ENCODE measurements at places on chromosomes 3 and 15.
A peak's percentile ranks its signal among the peaks of the same experiment; 100 is the strongest.

DNA sequence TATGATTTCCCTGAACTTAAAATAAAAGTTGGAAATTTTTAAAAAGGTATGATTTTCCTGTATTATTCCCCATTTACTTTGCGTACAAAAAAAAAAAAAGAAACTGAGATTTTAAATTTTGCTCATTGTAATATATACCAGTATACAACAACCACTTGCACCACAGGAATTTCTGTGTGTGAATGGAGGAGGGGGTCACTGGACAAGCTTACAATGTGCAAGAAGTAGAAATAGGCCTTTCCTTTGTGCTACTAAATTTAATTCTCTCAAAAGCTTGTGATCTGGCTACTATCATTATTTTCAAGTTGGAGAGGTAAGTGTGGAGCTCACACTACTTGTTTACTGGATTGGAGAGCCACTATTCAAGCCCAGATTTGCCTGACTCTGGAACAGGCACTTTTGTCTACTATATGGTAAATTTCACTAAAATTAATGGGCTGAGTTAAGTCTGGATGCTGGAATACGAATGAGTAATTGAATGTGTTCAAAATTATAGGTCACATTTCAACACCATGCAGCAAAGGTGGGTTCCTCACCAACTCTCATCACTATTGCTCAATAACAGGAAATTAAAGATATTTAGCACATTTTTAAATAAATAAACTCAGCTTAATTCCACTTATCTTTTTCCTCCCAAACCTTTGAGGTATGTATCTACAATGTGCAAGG lies 148.0 kb upstream of the MBNL1 start:
- DNase-seq: no peak

- no peak for DNase-seq
Observed at GRCh38 chr3:172885704-172886103, 135.2 kb downstream of the ECT2 start.

- DNase-seq: no peak
Observed at GRCh38 chr3:12938258-12938711, 96.9 kb upstream of the RPL32 start.

GRCh38 chr3:156443079-156443478 lies 111.8 kb downstream of the SSR3 start:
- DNase-seq: no peak

- no peak for DNase-seq
Observed at GRCh38 chr3:141073580-141073979, 22.4 kb downstream of the SPSB4 start.

- DNase-seq: no peak
Observed at GRCh38 chr15:66864871-66865281, 162.8 kb downstream of the SMAD6 start.

GRCh38 chr15:74406992-74407705 lies 26.6 kb downstream of the SEMA7A start:
- DNase-seq: no peak

DNA sequence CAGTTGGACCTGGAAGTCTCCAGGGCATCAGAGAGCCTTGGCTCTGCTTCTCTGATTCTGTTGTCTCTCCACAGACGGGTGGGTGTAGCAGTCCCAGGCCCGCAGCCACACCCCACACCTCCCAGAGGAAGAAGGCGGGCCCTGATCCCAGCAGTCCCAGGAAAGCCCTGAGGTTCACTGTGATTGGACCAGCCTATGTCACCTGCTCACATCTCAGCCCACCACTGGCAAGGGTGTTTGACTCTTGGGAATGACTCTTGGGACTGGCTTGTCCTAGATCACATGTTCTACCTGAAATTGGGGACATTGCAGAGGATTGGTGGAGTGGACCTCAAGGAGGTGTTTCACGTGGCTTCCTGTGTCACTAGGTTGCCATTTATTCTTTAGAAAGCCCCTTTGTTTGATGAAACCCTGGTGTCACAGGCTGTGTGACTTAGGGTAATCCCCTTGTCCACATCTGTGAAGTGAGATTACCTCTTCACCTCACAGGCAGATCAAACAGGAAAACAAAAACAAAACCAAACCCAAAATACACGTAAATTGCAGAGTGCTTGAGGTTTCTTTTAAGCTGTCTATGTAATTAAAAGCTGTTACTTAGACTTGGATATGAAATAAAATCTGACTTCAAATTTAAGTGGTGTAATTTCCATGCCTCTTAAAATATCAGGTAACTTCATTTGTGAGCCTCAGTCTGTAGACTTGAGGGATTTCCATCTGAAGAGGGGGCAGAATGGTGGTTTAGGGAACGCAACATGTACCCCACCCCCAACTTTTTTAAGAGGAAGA lies 26.7 kb downstream of the FLNB start:
- peak; percentile 75 for DNase-seq

DNA sequence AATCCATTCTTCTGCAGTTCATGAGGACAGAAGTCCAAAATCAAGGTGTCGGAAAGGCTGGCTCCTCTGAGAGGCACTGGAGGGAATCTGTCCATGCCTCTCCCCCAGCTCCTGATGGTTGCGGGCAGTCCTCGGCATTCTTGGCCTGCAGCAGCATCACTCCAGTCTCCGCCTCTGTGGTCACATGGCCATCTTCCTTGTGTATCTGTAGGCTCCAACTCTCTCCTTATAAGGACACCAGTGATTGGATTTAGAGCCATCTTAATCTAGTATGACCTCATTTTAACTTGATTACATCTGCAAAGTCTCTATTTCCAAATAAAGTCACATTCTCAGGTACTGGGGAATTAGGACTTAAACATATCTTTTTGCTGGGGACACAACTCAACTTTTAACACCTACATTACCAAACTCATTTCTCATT lies 56.0 kb upstream of the FLNB start:
- no peak for DNase-seq

DNA sequence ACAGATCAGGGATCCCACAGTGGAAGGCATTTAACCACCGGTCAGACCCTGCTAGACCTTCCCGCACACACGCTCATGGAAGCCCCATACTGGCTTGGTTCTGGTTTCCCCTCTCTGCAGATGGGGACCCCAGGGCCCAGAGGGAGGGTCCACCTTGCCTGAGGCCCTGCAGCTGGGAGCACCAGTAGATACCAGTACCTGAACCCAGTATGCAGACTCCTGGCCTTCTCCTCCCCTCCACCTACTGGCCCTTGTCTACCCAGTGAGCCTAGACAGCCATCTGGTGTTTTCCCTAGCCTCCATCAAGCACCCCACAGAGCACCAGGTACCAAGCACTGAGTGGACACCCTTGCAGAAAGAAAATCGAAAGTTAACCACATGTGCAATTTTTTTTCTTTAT lies 65.1 kb downstream of the MEGF11 start:
- no peak for DNase-seq

GRCh38 chr3:81462921-81463320 lies 298.5 kb downstream of the GBE1 start:
- no peak for DNase-seq

GRCh38 chr3:128296469-128297251 lies 143.4 kb downstream of the EEFSEC start:
- DNase-seq: no peak

DNA sequence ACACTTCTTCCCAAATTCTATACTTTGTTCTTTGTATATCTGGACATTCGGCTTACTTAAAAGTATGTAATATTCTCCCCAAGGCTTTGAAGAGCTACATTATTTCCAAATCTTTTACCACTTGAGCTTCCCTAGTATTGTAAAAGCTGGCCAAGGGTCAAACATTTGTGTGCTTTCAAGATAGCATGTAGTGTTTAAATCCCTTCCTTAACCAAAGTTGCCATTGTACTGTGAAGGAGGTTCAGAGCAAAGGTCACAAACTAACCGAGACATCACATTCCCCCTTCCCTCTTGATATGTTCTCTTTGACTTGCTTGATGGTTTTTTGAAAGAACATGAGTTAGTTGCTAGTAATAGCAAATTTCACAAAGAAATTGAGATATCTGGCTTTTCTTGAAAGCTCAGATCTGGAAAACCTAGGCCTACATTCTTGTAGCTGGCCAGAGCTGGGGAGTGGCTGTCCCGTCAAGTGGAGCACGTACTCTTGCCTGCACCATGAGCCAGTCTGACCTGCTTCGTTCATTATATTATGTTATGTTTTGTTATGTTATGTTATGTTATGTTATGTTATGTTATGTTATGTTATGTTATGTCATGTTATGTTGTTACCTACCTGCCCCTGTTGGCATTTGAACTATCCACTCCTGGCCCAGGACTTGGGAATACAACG lies 60.2 kb downstream of the FILIP1L start:
- no peak for DNase-seq

DNA sequence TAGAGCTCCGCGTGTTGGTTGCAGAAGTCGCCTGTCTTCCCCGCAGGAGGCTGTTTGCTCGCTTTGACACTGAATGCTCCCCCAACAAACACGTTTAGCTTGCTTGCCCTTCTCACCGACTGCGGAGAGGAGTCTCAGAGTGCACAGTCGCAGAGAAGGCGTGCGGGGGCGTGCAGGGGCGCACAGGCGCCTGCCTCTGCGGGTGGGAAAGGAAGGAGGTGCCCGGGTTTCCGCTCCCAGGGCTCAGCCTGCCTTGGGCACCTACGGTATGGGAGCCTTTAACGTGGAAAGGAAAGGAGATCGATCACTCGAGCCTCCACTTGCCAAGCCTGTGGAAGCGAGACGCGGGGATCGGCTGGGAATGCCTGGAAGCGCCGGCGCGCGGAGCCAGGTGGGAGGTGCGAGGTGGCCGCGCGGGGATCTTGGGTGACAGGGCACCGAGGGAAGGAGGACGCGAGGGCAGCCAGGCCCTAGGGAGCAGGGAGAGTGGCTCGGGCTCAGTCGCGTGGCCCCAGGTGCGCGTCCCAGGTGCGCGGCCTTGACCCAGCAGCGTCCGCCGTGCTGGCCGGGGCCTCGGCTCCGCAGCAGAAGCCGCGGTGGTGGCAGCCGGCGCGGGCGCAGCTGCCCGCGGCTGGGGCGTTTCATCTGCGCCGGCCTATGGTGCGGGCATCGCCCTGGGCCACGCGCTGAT lies at the start of gene FAN1:
Gene FAN1, plus strand, starts transcription at position 419 of the 691 bp plus-strand sequence. CDS start 749 bp downstream, outside the sequence.
- DNase-seq: peak; percentile 94

- no peak for DNase-seq
Observed at GRCh38 chr3:174276826-174277225, 582.3 kb upstream of the NAALADL2 start.

- DNase-seq: no peak
Observed at GRCh38 chr3:102215166-102215565, 219.6 kb upstream of the ZPLD1 start.

GRCh38 chr15:90022345-90022744 lies 21.2 kb downstream of the ZNF710 start:
- no peak for DNase-seq

GRCh38 chr3:135989242-135989641 lies 23.7 kb downstream of the PPP2R3A start:
- no peak for DNase-seq

- no peak for DNase-seq
Observed at GRCh38 chr15:62976301-62976881, 66.2 kb upstream of the TPM1 start.

DNA sequence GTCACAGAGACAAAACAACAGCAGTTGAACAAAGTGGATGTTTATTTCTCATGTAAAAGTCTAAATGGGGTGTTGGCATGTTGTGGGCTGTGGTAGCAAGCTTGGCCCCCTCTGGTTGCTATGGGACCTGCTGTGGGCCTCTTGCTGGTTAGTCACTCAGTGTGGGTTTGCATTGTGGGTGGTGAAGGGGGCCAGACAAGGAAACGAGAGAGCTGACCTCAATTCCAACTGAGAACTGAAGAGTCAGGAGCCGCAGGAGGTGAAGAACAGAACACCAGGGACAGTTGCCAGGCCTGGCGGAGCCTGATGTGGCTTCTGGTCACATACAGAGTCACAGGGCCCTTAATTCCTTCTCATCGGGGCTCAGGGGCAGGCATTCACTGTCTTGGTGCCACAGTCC lies 1.9 kb upstream of the ADPGK start:
- DNase-seq: peak; percentile 53

GRCh38 chr15:28913171-28913765 lies 27.5 kb downstream of the APBA2 start:
- no peak for DNase-seq

DNA sequence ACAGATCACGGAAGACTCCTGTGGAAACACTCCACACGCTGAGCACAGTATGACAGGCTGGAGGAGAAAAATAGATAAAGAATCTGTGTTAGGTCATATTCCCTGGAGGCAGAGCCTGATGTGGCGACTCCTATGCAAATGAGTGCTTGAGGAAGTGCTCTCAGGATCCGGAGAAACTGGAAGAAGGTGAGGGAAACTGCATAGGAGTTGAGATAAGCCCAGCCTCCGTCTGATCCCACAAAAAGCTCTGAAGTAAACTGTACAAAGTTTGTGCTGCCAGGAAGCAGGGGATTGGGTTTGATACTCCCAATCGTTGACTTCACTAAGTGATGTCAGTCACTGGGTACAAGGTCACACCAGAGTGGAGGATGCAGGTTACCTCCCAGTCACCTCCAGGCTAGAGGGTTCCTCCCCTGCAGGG lies 33.4 kb downstream of the OSBPL10 start:
- no peak for DNase-seq

DNA sequence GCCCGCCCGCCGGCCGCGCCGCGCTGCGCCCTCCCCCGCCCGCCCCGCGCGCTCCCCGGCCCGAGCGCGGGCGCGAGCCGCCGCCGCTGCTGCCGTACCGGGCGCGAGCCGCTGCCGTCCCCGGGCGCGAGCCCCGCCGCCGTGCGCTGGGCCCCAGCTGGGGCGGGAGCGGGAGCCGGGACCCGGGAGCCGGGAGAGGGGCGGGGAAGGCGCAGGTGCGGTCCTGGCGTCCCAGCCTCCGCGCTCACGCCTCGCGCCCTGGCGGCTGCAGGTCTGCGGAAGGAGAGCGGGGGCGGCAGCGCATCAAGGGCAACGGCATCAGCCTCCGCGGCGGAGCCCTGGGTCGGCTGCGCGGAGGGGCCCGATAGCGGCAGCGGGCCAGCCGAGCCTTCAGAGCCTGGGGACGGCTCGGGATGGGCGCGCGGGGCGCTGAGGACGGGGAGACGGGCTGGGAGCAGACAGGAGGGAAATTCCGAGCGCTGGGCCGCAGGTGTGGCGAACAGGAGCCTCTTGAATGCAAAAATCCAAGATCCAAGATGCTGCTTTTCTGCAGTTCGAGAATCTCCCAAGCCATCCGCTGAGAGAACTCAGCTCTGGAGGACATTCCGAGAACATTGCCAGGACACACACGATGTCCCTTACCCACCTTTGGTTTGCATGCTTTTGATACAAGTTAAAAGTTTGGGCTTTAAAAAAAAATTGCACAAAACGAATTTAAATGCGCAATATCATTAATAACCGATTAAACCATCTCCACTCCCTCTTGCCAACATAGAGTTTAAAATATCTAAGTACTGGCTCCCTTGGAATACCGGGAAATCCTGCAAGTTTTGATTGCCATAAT lies 251.1 kb downstream of the TJP1 start:
- DNase-seq: no peak

DNA sequence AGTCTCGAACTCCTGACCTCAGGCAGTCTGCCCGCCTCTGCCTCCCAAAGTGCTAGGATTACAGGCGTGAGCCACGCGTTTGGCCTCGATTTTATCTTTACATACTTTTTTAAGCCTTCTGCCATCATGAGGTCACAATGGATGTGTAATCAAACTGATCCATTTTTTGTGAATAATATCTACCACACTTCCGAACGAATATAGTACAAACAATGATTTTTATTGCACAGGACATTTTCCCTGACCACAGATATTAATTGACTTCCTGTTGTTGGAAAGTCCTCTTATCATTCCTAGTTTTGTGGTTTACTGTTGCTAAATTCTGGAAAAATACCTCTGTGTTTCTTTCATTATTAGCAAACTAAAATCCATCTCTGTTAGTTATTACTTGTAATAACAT lies 68.9 kb downstream of the MINDY2 start:
- DNase-seq: no peak
